ENCODE measurements at places on chromosomes 16 and 17.
A peak's percentile ranks its signal among the peaks of the same experiment; 100 is the strongest.

- no peak for DNase-seq
Measured at GRCh38 chr17:43020030-43020621, 2.1 kb downstream of the VAT1 start.

GRCh38 chr17:39097150-39097519, 54.3 kb downstream of the PLXDC1 start:
- no peak for DNase-seq

- DNase-seq = no peak
Measured at GRCh38 chr17:37494401-37494831, 4.7 kb downstream of the DUSP14 start.

DNA sequence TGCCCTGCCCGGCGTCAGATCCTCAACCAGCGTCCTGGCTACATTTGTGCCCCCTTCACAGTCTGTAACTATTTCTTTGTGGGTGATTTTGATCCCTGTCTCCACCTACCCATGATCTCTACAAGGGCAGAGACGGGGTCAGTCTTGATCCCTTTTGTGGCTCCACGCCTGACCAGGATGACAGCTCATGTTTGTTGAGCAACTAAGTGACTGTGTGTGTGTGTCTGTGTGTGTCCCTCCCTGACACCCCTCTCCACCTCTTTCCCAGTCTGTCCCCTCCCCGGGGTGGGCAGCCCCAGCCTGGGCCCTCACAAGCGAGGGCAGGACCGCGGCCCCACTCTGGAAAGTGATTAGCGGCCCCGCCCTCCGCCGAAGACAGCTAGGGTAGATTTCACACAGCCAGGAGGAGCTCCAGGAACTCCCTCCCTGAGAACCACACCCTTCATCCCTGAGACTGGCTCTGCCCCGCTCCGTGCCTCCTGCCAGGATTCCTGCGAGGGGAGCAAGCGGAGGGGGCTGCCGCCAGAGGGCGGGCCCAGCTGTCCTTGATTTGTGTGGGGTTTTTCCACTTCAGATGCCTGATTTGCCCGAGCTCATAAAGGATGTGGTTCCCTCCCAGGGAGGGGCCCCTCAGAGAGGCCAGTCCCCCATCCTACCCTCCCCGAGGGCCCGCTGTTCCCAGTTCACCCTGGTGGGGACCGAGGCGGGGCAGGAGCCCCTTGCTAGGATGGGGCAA, 5.3 kb upstream of the HS3ST6 start:
- no peak for DNase-seq

DNA sequence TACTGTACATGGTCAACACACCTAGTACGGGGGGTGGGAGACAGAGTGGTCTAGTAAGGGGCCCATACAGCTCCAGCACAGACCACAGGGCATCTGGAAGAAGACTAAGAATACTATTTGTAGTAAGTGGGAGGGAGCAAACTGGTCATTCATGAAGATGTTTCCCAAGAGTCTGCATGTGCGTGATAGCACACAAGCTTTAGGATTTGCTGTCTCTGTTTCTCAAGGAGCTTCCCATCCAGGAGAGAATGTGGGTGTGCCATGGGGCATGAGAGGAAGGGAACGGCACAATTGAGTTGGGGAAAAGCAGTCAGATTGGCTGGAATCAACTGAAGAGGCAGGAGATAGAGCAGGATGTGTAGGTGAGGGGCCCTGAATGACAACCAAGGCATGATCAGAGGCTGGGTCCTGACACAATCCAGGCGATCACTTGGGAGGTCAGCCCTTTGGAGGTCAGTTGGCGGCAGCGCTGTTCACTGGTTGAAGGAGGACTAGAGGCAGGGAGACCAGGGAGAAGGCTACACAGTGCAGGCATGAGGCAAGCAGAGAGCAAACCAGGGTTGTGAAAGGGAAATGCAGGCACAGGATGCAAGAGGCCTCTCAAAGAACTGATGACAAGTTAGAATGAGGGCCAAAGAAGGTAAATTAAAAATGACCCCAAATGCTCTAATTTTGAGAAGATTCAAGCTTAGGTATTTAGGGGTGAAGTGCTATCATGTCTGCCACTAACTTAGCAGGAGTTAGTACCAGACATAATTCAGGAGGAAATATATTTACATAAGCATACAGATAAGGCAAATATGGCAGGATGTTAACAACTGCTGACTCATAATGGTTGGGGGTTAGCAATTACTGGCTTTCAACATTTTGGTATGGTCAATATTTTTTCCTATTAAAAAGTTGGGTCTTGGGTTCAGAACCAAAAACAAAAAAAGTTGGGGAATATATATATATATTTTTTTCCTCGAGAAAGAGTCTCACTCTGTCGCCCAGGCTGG, 10.3 kb downstream of the UBE2O start:
- no peak for DNase-seq

GRCh38 chr16:82016964-82017363, 5.7 kb upstream of the SDR42E1 start:
- DNase-seq = no peak

GRCh38 chr17:6948562-6948961, 47.3 kb upstream of the ALOX12 start:
- no peak for DNase-seq

DNA sequence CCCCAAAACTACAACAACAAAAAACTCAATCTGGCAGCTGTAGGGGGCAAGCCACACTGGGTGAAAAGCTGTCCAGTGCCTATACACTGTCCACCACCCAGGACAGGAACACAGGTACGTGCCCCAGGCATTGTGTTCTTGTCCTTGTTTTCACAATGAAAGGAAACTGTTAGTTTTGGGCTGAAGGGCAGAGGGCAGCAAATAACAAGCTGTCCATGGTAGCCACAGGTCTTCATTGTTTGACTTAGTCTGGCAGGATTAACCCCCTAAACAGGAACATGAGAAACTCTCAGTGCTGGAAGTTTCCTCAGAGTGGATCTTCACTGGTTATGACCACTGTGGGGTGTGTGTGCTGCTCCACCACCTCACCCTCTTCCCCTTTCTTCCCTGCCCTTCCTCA, 224.6 kb upstream of the N4BP1 start:
- DNase-seq = no peak

- DNase-seq = no peak
Measured at GRCh38 chr17:58335779-58336455, 7.3 kb upstream of the TSPOAP1 start.

DNA sequence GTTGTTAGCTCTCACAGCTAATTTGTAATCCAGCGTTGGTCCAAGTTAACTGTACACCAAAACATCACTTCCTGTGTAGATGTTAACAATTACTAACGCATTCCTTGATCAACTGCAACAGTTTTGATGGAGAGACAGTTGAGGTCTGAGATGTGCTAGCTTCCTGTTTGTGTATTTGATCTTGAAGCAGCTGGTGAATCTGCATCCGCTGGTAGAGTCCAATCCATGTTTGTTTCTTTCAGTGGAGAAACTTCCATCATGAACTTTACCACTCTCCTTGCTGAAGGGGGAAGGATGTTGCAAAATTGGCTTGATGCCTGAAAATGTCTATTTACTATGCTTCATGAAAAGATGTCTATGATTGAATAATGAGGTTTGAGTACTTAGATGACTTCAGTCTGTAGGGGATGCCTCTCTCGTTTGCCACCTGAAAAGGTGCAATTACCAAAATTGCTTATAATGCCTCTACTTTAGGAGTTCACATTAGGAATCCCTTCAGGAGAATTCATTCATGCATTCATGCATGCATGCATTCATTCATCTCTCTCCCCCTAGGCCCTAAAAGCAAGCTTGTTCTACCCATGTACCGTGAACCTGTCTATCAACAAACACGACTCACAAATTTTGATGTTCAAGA, 39.6 kb upstream of the ZKSCAN2 start:
- no peak for DNase-seq

DNA sequence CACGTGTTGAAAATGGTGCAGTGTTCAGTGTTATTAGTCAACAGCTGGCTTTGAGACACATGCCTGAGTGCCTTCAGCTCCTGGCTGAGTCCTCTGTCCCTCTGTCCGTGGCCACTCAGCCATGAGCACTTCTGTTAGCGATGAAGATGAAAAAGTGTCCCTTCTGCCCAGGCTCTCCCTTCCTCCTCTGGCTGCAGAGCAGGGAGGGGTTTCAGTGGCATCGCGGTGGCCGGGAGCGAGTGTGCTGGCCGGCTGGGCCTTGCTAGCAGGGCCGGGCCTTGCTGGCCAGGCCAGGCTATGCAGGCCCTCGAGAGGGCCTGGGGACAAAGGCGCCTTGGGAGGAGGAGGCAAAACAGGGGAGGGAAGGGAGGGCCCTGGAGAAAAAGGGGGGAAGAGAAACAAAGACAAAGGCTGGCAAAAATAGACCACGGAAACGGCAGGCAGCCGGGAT, 47.7 kb downstream of the CMIP start:
- DNase-seq = no peak

GRCh38 chr17:75839942-75840798, 4.0 kb downstream of the UNC13D start:
- DNase-seq = no peak

- no peak for DNase-seq
Measured at GRCh38 chr17:28042721-28043291, 329 bp downstream of the NLK start.

- no peak for DNase-seq
Measured at GRCh38 chr17:61175298-61176142, 224.1 kb upstream of the TBX2 start.

GRCh38 chr17:15507896-15508295, 40.5 kb upstream of the CDRT4 start:
- DNase-seq = no peak

DNA sequence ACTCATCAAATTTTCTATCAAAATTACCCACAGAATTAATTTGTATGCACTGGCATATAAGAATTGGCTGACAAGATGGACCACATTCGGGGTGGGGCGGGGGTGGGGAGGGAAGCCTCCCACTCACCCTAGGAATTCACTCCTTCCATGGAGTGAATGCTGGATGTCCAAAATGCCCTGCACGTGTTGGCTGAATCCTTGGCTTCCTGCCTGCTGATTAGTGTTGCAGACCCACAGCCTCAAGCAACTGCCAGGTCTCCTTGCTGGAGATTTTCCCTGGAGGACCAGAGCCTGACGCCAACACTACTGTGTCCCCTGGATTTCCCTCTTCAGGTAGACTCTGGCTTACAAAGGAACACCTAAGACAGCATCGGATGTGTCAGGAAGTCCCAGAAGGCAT, 575.7 kb upstream of the CDH11 start:
- DNase-seq = no peak

DNA sequence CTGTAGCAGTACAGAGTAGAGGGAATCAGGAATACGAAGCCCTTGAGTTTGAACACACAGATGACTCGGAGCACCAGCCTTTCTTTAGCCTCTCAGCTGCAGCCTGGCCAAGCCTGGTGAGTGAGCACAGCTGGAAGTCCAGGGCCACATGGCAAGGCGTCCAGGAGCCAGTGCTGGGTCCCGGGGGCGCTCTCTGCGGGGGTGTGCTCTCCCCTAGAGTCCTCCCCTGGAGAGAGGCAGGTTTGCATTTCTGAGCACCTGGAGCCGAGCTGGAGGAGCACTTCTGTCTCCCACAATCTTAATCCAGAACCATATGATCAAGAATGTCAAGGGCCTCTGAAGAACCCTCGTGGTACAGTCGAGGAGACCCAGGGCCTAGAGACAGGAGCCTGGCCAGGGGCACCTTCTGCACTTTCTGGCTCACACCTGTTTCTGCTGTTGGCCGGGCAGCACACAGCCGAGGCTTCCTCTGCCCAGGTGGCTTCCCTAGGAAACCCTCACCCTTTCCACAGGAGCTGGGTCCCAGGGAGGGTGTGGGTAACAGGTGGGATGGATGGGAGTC, 78.3 kb downstream of the PLD6 start:
- no peak for DNase-seq

- no peak for DNase-seq
Measured at GRCh38 chr17:17626151-17626805, 34.8 kb upstream of the PEMT start.

GRCh38 chr16:81517629-81518438, 73.2 kb downstream of the CMIP start:
- no peak for DNase-seq

- no peak for DNase-seq
Measured at GRCh38 chr16:57444711-57445110, 2.5 kb downstream of the CIAPIN1 start.

- DNase-seq = no peak
Measured at GRCh38 chr16:65285128-65286048, 163.5 kb upstream of the CDH11 start.

GRCh38 chr16:2874912-2875362, 8.1 kb upstream of the FLYWCH2 start:
- no peak for DNase-seq

DNA sequence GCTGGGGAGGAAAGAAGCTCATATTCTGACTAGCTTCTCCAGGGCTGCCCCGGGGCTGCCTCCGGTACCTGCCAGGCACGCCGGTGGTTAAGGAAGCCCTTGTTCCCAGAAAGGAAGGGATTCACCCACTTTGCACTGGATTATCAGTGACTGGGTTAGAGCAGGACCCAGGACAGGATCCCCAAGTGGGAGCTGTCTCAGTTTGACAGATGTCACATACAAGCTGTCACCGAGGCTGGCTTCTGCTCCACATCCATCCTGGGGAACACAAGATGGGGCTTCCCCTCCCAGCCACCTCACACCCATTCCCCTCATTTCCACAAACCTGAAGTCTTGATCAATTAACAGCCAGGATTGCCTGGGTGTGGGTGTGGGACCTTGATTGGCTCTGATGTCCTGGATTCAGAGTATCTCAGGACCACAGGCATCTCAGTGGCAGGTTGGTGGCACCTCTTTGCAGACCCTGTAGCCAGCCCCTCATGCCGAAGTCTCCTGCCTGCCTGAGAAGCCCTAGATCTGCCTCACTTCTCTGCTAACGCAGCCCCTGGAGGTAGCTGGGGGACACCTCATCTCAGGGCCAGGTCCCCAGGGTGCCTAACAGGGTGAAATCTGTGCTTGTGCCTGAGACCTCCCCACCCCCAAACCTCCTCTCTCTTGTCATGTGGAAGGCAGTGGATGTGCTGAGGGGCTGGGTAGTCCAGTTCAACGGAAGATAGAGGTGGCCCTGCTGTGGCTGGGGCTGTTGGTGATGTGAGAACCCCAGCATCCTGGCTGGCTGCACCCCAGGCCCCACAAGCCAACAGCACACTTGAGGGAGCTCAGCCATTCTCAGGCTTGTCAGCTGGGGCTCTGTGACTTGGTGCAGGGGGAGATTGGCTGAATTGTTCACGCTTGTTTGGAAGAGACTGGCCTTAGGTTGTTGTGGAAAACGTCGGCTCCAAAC, 1.4 kb downstream of the CACNG5 start:
- no peak for DNase-seq

DNA sequence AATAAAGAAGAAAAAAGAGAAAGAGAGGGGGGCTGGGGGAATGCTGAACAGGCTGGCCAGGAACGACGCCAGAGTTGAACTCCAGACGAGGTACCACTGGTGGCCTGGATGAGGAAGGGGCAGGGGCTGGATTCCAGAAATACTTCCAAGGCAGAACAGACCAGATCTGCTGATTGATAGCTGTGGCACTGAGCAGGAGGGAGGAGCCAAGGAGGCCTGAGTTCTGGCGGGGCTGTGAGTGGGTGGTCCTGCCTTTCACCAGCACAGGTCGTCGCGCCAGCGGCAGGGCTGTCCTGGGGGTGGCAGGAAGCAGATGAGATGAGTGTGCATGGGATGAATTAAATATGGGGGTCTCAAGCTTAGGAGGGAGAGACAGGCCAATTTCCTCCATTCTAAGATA, 5.5 kb downstream of the CCDC42 start:
- DNase-seq = peak; percentile 38
